NCI-H1694 (cell line): ENCODE measurements at places on chromosomes 5 and 9.

DNA sequence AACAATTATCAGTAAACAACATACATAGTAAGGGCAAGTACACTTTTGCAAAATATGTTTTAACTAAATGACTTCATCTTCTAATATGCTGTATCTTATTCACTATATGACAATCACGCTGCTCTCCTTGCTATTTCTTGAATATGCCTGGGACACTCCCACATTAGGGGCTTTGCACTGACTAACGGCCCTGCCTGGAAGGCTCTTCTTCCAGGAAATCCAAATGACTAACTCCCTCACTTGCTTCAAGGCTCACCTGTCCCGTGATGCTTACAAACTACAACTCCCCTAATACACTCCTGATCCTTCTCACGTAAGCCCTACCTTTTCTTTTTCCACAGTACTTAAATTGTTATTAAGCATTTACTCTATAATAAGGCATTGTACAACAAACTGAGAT, 10.6 kb downstream of the ERP44 start:
- DNase-seq: no peak

GRCh38 chr5:152631221-152631620, 226.1 kb upstream of the NMUR2 start:
- DNase-seq: peak; percentile 68

DNA sequence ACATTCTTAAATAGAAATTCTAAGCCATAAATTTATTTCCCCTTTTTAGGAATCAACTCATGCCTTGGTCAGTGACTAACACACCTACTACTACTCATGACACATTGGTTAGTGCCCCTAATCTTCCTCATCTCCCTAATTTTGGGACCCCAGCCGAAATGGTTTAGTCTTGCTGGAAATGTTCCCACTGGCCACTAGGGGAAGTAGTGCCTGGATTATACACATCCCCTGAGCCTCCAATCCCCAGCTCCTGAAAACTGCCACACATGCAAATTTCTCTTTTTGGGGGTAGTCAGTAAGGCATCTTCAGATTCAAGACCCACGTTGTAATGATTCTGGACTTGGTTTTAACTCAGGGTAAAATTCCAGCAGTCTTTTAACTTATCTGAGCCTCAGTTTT, 79.8 kb downstream of the HSD17B3 start:
- no peak for DNase-seq

DNA sequence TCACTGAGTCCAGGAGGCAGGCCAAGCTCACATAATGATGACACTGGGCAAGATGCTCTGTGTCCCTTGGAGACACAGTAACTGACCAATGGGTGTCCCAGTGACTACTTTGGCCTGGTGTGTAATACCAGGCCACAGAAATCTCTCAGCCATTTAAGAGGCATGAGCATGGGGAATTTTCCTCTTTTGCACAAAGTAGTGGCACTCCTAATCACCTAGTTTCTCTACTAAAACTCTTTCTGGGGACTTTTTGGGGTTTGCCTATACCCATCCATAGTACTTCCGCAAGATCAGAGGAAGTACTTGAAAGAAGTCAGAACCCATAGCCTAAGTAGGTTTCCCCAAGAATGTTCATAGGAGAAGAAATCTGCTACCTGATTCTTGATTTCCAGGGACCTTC, 161.9 kb downstream of the ARSB start:
- no peak for DNase-seq

- peak; percentile 93 for DNase-seq
Measured at GRCh38 chr5:173324115-173325001, 3.9 kb downstream of the STC2 start.

GRCh38 chr5:122701640-122702523, 73.0 kb upstream of the SNX2 start:
- no peak for DNase-seq

DNA sequence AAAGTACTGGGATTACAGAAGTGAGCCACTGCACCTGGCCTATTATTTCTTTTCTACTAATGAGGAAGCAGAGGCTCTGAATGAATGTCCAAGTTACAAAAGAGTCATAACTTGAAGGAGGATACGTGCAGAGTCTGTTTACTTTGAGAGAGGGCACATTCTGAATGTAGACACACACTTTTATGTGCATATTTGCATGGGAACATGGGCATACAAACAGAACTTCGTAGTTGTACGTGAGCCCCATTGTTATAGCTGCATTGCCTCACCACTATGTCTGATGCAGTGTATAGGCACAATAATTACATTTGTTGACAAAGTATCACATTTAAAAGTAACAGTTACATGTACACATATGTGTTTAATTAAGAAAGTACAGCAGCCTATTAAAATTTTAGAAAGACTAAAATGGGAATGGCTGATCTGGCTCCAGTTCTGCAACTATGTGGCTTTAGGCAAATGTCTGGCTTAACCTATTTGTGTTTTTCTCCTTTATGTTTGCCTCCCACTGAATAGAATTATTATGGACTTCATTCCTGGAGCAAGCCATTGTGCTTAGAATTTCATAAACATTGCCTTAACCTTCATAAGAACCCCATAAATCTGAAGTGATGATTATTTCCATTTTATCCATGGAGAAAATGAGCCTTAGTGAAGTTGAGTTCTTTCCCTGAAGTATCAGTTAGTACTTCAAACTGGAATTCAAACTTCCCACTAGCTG, 3.0 kb upstream of the DPYSL3 start:
- DNase-seq: no peak

DNA sequence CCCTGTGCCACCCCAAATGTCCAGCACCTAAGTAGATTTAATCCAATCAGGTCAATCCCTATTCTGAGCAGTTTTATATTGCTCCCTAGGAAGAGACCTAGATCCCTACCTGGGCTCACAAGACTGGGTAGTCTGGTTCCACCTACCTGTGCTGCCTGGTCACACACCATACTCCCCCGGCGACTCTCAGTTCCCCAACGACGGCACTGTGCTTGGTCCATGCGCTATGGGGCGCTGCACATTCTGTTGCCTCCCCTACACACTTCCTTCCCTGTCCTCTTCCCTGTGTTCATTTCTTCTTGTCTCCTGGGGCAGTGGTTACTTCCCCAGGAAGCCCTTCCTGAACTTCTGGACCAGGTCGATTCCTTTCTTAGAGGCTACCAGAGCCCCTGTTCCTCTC, 109.9 kb upstream of the IL12B start:
- DNase-seq: no peak

GRCh38 chr5:88515068-88515467, 246.4 kb upstream of the TMEM161B start:
- DNase-seq: no peak

DNA sequence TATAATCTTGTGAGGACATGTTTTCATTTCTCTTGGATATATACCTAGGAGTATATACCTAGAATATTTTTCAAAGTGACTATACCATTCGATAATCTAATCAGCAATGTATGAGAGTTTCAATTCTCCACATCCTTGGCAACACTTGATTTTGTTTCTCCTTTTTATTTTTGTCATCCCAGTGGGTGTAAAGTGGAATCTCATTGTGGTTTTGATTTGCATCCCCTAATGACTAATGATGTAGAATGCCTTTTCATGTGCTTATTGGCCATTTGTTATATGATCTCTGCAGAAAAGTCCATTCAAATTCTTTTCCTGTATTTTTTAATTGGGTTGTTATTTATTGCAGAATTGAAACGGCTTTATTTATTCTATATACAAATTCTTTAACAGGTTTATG, 15.2 kb downstream of the ZCCHC9 start:
- no peak for DNase-seq

GRCh38 chr9:130497139-130497538, 52.4 kb downstream of the ASS1 start:
- no peak for DNase-seq

DNA sequence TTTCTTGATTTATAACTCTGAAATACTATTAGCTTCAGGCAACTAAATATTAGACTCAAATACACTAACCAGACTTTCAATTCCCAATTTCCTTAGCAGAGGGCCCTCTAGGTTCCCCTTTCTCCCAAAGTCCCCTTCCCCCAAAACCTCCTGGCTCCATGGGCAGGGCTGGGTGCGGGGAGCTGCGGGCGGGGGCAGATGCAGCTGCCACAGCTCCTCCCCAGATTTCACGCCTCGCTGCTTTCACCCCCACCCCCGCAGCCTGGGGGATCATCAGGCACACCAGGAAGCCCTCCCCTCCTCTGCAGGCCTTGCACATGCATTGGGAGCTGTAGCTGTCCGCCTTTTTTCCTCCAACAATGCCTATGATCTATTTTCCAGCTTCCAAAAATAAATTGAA, 82.8 kb upstream of the SPATA31C2 start:
- no peak for DNase-seq

- no peak for DNase-seq
Measured at GRCh38 chr9:28782630-28783029, 1209.3 kb upstream of the C9orf72 start.

- DNase-seq: no peak
Measured at GRCh38 chr5:79630444-79630843, 18.2 kb downstream of the TENT2 start.

- DNase-seq: no peak
Measured at GRCh38 chr5:96816411-96816939, 8.7 kb upstream of the ERAP1 start.

- DNase-seq: no peak
Measured at GRCh38 chr9:70590315-70590677, 175.8 kb upstream of the KLF9 start.

- DNase-seq: no peak
Measured at GRCh38 chr5:10073441-10074104, 176.1 kb downstream of the ATPSCKMT start.

GRCh38 chr5:127423173-127423798, 94.2 kb upstream of the PRRC1 start:
- DNase-seq: no peak
